NCI-H446 treated with DMSO at 0.1 percent for 48 hours (cell line): ENCODE measurements at places on chromosomes 3 and 15.

- peak; percentile 41 for DNase-seq
Observed at GRCh38 chr15:67792250-67792942, 32.9 kb upstream of the SKOR1 start.

- no peak for DNase-seq
Observed at GRCh38 chr3:49456466-49456865, 13.6 kb upstream of the DAG1 start.

- DNase-seq: no peak
Observed at GRCh38 chr15:58520464-58520863, 88.7 kb downstream of the LIPC start.

DNA sequence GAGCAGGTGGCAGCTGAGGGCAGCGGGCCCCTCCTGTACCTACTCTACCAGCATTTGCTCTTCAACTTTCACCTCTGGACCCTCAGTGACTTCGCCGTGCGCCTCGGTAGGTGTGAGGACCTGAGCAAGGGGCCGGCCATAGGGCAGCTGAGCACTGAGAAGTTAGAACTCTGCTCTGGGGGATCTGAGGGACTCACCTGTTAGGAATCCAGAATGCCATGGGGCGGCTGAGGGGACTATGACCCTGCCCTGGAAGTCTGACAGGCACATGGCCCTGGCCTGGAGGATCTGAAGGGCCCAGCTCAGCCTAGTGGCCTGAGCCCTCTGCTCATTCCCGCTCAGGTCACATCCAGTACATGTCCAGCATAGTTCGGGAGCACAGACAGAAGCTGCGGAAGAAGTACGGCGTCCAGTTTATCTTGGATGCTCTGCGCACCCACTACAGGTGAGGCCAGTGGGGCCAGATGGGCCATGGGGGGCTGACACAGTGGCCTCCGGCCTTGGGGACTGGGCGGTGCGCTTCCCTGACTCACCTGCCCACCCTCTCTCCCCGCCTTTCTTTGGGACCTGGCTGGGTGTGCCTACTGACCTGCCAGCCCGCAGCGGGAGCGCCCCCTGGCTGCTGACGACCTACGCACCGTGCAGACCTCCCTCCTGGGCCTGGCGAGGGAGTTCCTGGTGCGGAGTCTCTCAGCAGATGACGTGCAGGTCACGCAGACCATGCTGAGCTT is 18.8 kb downstream of the NBEAL2 start:
- no peak for DNase-seq

GRCh38 chr15:35953424-35953823 is 407.5 kb upstream of the DPH6 start:
- DNase-seq: no peak
